ENCODE measurements at places on chromosomes 3 and 15.

DNA sequence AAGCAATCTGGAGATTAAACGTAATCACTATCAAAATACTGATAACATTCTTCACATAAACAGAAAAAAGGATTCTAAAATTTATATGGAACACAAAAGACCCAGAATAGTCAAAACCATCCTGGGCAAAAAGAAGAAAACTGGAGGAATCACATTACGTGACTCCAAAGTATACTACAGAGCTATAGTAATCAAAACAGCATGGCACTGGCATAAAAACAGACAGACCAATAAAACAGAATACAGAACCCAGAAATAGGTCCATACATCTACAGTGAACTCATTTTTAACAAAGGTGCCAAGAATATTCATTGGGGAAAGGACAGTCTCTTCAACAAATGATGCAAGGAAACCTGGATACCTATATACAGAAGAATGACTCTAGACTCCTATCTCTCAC lies 621.9 kb upstream of the CCDC54 start:
- no peak for DNase-seq

- no peak for DNase-seq
Observed at GRCh38 chr3:123096126-123096525, 29.3 kb downstream of the PDIA5 start.

GRCh38 chr3:3587647-3587972 lies 211.6 kb upstream of the LRRN1 start:
- DNase-seq, result no peak

GRCh38 chr3:54822206-54822605 lies 105.7 kb downstream of the LRTM1 start:
- no peak for DNase-seq

GRCh38 chr3:119937229-119937628 lies 155.3 kb downstream of the NR1I2 start:
- no peak for DNase-seq

- no peak for DNase-seq
Observed at GRCh38 chr3:79255702-79256101, 512.1 kb downstream of the ROBO1 start.

DNA sequence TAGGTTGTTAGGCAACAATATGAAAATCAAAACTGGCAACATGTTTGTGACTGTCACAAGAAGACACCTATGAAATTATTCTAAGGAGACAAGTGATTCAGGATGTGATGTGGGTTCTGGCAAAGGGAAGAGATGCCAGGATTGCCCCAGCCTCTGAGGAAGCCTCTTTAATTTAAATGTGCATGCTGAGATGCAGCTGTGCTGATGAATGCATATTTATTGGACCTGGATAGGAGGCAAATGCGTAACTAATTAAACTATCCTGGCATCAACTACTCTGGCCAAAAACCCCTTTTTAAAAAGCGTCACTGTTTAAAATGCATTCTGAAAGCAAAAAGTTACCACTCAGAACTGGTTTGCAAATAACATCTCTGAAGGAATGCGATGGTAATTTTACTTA lies 176.5 kb upstream of the DPH6 start:
- DNase-seq, result no peak

DNA sequence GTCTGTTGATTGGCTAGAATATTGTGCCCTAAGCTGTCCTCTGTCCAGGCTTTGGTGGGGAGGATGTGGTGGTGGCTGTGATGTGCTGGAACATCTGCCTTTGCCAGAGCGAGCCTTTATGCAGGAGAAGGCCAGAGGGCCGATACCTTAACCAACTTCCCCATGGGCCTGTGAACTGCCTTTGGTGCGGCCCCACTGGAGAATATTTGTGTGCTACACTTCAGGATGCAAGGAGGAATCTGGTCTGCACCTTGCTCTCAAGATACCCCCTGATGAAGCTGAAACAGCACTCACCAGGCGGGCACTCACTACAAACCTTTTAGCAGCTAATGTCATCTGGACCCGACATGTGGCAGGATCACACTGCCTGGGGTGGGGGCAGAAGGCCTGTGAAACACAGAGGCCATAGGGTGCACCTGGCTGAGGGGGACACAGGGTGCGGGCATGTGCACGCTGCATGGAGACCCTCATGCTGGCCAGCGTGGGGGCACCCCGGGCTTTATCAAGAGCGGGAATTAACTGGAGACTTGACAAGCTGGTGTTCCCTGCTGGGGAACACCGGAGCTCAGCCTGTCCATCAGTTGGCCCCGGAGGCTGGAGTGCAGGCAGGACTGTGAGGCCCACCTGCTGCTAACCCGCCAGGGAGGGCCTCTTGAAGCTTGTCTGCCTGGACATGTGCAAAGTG lies 16.4 kb downstream of the PRR23E start:
- DNase-seq, result no peak

DNA sequence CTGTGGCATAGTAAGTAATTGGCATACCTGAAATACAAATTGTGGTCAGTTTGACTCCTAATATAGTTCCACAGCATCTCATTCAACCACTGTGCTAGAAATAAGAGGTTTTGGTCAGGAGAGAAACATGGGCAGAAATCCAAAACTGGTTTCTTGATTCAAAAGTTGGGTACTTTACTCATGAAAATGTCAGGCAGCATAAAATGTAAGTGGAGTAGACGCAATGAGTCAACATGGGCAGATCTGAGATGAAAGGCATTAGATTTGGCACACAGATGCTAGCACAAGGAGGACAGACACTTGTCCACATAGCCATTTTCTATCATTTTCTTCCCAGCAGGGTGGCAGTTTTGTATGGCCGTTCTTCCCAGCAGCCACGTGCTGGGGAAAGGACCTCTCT lies 255.8 kb upstream of the CDIN1 start:
- DNase-seq, result no peak

DNA sequence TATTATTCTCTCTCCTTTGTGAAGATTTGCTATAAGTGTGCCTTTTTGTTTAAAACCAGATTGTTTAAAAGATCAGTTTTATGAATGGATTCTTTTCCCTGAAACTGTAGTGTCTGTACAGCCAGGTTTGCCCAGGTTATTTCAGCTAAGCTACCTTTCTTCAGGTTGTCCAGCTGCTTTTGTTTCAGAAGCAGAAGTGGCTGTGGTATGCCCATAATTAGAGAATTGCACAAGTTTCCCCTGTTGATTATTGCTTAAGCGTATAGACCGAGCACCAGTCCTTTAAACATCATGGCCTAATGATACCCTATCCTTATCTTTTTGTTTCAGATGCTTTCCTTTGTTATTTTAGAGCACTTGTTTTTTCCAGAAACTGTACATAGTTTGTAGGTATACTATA lies 10.2 kb downstream of the ASB7 start:
- DNase-seq, result no peak

DNA sequence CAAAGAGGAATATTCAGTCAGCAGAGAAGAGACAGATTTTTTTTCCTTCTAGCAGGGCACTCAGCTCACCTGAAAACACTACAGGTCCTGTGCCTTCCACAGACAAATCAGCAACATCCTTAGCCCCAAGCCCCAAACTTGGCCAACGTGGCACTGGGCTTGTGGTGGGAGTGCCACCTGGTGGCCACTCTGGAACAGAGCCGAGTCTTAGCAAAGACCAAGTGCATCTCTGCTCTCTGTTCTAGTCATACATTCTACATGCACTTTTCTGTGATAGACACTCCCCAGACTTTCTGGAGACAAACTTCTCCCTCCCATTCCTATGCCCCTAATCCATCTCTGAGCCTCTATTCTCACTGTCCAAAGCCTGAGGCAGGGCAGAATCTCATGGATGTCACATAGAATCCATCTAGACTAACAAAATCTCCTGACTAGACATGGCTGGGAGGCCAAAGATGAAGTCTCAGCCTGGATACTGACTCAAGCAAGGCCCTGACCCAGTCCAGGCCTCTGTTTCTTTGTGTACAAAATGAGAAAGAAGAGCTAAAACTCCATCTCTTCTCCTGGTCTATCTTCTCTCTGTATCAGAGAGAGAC lies 5.1 kb upstream of the SEMA7A start:
- peak; percentile 62 for DNase-seq

DNA sequence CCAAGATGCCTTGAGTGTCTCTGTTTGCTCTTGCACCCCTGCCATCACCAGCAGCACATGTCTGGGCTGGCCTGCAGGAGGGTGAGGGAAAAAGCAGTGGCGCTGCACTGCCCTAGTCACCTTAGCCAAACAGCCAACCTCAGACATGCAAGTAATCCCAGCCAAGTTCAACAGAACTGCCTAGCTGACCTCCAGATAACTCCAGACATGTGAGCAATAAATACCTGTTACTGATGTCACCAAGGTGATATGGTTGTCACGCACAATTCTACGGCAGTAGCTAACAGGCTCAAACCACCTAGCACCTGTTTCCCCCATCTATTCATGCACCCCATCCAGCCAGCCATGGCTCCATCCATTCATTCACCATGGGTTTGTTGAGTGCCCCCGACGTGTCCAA lies 99.9 kb downstream of the SRGAP3 start:
- DNase-seq, result no peak

DNA sequence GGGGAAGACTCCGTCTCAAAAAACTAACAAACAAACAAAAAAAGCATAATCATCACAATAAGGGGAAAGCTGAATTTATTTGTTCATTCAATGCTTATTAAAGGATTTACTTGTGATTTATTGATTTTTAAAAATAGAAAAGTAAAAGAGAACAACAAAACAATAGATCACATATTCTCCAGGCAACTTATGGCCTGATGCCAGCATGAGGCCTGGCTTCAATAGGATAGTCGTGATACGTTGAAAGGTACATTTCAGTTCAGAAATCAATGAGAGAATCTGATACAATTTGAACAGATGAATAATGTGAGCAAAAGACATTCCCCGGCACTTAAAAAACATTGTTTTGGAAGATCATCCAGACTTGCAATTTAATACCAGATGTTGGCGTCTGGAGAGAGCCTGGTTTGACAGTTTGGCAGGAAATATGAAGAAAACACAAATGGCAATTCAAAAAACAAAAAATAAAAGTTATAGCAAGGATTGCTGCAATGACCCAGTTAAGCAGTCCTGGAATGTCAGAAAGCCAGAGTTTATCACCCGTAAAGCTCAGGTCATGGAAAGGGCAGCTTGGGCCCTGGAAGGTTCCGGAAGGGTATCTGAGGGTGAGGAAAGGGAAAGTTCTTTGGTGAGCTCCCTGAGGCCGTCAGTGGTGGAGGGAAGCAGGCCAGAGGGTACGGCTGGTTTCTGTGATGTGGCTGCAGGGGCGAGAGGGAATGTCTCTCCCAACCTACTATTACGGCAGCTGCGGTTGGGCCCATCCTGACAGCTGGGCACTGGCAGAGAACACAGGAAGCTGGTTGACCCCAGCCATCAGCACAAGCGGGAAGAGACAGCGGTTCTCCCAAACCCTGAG lies 230.2 kb upstream of the HES1 start:
- no peak for DNase-seq

- DNase-seq, result no peak
Observed at GRCh38 chr3:190127195-190127594, 6.5 kb upstream of the P3H2 start.

DNA sequence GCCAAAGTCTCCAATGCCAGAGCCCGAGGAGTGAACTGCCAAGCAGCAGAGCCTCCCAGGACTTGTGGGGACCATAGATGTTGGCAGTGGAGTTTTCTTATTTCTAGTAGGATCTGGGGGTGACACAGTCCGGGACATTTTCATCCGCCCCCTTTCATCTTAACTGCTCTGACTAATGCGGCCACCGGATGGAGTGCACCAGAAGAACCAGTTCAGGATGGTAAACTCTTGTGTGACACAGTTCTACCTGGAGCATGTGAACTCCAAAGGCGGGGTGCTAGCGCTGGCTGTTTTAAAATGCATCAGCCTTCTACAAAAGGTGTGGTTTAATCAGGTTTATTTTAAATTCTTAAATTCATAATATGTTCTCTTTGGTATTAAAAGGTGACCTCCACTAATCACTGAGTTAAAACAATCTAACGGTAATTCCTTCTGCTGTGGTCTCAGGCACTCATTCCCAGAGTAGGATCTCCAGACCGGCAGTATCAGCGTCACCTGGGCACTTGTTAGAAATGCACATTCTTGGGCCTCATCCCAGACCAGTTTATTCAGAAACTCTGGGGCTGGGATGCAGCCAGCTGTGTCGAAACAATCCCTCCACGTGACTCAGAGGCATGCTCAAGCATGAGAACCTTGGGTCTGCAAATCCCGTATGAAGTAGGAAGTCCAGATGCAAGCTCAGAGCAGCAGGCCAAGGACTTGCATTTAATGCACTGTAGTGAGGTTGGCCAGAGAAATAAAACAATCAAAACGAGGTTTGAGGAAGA lies 105.5 kb downstream of the GABRB3 start:
- DNase-seq, result no peak

DNA sequence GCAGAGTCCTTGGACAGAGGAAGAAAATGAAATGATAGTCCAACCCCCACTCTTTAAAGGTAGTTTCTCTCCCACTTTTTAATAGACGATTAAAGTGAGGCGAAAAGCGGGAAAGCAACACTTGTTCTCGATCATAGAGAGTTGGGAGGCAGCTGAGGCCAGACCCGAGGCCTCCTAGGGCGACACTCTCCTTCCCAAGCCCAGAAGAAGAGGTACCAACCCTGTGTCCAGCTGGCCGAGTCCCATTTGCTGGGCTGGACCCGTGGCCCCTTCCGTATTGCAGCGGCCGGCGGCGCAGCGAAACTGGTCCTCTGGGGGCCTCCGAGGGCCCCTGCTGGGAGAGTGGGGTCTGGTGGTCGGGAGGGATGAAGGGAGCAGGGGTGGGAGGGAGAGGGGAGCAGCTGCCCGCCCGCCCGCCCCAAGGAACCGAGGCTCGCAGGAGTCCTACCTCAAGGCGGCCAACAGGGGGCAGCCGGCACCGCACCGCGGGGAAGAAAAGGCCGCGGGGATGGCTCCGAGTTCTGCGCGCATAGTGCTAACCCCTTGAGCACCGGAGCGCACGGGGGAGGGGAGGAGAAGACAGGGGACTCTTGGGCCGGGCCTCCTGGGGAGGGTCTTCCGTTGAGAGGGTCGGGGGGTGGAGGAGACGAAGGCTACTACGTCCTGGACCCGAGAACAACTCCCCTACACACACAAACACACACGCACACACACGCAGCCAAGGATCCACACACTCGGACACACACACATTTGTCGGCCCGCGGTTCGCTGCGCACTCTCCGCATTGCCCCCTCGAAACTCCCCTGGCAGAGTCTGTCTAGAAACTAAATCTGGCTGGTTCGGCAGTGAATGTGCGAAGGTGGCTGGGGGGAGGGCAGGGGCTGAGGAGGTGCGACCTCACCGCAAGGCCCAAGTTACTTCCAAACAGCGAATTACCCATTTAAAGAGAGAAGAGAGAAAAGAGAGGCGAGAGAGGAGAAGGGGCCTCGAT lies 2.0 kb downstream of the WNT5A start:
- DNase-seq, result no peak

- no peak for DNase-seq
Observed at GRCh38 chr15:70856177-70856883, 2.4 kb upstream of the LARP6 start.

- no peak for DNase-seq
Observed at GRCh38 chr15:70633991-70634390, 129.4 kb downstream of the UACA start.
